ENCODE measurements at places on chromosomes 2 and 18.

- no peak for DNase-seq
Observed at GRCh38 chr18:7749510-7749981, 182.4 kb downstream of the PTPRM start.

DNA sequence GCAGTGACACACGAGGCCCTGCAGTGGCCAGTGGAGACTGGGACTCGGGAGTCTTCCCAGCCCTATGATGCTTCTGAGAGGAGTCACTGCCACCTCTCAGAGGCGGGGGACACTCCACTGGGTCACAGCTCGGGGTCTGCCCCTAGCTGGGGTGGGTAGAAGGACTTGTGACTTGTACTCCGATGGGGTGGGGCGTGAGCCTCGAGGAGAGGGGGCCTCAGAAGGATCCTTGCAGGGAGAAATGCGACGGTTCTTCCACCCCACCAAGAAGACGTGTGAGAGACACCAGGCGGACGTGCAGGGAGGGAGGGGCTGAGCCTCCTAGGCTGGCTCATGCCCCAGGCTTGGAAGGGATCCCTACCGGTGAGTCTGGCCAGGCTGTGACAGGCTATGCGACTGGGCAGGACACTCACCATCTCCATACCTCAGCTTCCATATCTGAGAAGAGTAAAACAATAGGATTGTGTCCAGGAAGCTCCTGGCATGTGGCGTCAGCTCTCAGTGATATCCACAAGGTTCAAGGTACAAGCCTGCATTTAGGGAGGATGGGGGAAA, 11.1 kb upstream of the OTOS start:
- no peak for DNase-seq

- no peak for DNase-seq
Observed at GRCh38 chr2:22282220-22282619, 1102.8 kb upstream of the KLHL29 start.

- no peak for DNase-seq
Observed at GRCh38 chr2:138274421-138275291, 226.9 kb upstream of the SPOPL start.

DNA sequence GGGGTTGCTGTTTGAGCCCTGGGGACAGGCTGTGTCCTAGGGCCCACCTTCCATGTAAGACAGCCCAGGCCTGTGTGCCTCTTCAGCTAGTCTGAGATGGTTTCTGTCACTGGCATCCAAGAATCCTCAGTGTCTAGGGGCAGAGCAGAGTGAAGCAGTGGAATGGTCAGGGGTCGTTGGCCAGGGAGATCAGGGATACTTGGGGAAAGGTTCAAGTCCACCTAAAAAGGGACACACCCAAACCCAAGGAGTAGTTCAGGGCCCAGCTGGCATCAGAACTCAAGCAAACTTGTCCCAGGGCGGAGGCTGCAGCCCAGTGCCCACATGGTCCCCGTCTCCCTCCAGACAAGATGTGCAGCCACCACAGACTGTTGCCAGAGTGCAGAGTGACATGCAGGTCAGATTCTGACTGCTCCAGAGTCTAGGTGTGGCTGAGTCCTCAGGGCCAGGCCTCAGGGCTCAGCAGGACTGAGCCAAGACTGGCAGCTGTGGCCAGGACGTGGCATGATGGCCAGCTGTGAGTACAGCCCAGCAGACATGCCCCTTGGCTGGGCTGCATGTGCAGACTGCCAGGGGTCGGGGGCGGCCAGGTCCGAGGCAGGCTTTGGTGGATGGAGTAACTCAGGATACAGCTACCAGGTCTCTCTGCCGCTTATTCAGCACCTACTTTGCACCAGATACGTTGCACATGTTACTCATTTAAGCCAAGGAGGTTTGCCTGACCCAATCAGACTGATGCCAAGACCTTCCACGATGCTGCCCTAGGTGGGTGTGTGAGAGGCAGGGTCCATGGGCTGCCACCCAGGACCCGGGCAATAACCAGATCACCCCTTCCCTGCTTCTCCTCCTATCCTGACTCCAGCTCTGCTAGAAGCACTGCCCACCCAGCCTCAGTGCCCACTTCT, 146.6 kb downstream of the SMAD7 start:
- no peak for DNase-seq

DNA sequence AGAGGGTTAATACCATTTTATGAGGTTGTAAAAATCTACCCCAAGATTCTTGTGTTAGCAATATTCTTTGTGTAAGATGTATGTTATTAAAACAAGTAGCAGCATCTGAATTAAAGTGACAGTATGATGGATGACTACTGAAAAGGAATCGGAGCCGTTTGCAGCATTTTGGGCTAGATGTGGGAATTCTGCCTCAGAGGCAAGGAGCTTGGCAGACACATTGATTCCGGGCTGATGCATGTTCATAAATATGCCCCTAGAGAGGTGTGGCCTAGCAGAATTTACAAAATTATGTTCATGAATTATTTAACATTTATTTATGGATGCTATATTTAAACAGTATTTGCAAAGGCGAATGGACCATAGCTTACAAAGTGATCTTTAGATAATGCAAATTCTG, 389.0 kb upstream of the ETAA1 start:
- DNase-seq, result no peak

- no peak for DNase-seq
Observed at GRCh38 chr18:58088691-58089065, 44.7 kb downstream of the NEDD4L start.

- DNase-seq, result no peak
Observed at GRCh38 chr2:197919487-197919886, 115.1 kb downstream of the PLCL1 start.

DNA sequence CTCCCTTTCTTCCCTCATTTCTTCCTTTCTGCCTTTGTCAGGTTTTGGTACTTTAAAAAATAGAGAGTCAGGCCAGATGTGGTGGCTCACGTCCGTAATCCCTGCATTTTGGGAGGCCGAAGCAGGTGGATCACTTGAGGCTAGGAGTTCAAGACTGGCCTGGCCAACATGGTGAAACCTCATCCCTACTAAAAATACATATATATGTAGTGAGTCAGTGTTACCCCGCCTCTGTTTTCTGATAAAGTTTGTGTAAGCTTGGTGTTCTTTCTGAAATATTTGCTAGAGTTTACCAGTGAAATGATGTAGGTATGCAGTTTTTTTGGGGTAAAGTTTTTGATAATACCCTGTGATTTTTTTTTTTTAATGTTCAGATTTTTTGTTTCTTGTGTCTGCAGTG, 58.8 kb downstream of the DGKD start:
- DNase-seq, result no peak

DNA sequence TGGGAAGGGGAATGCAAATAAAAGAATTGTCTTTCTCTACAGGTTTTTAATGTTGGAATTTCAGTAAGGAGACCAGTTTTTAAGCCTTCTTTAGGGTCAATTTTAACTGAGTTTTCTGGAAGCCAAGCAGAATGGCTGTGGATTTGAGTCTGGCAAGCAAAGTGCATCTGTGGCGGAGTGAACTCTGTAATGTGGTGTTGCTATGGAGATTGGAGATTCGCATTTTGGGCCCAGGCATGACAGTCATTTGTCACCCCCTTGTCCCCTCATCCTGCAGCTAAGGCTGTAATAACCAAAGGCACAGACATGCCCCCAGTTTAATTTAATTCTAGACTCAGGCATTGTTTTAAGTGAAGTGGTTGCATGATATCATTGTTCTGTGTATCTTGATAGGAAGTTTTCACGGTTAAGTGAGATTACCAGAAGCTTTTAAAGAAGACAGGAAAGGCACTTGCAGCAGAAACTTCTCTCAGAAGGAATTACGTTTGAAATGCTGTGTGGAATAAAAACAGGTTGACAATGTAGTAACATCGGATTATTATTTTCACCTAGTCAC, 30.6 kb downstream of the ARMC9 start:
- DNase-seq, result no peak

GRCh38 chr18:56576826-56577573, 61.4 kb downstream of the TXNL1 start:
- no peak for DNase-seq

DNA sequence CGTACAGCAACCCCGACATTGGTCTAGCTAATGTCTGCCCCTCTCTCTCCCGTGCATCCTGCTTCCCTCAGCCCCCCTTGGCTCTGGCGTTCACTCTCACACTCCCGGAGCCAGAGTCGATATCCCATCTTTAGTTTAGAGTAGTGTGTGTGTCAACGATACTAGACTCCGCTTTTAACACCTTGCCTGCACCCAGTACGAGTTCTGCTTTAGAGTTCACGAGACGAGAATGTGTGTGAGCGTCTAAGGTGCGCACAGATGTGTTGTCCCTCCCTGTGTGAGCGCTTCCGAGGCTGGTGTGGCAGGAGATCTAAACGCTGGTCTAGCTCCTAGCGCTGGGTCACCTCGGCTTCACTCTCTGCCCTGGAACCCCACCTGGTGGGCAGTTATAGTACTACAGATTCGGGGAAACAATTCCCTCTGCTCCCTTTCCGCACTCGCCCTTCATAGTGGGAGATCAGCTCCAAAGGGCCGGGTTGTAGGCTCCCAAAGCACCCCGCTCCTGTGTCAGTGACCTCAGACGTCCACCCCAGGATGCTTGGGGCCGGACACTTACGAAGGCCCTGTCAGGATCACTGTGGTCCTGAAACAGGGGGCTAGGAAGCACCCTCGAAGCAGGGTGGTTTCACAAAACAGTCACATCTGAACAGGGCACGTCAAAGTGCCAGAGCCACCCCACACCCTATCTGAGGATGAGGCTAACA, 2.6 kb upstream of the CYP26B1 start:
- peak; percentile 59 for DNase-seq

DNA sequence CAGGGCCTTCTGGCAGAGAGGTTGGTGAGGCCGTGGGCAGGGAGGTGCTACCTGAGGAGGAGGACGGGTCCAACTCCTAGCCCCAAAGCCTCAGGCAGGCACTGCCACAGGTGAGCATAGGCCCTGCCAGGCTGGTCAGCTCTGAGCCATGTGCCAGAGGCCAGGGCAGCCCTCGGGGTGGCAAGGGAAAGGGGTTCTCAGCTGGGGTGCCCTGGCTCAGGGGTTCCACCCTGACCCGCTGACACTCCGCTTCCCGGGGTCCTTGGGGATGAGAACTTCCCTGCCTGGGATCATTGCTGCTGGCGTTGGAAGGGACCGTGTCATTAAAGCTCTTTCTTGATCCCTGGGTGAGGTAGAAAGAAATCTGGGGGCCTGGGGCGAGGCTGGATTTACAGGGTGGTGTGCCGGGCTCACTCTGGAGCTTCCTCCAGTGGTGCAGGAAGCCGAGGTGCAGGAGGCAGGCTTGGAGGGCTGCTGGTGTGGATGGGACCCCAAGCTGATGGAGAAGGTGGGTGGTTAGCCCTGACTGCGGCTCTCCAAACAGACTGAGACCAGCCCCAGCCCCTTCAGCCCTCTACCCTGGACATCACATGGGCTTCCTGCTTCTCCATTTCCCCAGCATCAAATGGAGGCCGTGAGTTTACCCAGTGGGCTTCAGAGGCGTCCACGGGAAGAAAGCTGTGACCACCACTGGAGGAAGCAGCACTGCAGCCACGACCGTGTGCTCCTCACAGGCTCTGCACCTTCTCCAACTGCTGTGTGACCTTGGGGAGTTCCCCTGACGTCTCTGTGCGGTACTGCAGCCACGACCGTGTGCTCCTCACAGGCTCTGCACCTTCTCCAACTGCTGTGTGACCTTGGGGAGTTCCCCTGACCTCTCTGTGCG, 295.2 kb downstream of the NDUFA10 start:
- no peak for DNase-seq

GRCh38 chr18:63197246-63197869, 122.2 kb downstream of the BCL2 start:
- no peak for DNase-seq

DNA sequence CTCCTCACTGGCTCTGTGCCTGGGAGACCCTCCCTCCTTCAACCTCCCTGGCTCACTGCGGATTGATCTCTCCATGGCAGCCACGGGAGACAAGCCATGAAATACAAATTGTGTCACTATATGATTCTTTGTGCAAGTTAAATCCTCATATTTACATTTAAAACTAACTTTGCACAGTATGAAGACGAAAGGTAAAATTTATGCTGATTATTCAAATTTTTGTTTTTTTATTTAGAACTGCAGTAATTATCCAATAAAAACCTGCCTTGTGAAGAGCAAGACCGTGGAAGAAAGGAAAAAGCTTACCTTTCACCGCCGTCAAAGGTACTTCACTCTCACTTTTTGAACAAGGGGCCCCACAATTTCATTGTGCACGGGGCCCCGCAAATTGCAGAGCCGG, 436.9 kb downstream of the EIPR1 start:
- DNase-seq, result no peak

DNA sequence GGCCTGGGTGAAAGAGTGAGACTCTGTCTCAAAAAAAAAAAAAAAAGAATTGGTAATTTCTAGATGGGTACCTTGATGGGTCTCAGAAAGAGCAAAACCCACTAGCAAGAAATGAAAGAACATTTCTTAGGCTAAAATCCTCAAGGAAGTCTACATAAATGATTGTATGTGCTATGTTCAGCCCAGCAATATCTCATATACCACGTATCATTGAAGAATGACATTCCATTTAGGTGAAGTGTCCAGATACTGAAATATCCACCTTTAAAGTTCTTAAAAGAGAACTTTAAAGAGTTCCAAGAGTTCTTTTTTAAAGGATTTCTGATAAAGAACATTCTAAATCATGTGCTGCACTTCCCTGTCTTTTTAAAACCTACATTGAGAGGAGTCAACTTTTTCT, 19.2 kb downstream of the NRP2 start:
- DNase-seq, result no peak

DNA sequence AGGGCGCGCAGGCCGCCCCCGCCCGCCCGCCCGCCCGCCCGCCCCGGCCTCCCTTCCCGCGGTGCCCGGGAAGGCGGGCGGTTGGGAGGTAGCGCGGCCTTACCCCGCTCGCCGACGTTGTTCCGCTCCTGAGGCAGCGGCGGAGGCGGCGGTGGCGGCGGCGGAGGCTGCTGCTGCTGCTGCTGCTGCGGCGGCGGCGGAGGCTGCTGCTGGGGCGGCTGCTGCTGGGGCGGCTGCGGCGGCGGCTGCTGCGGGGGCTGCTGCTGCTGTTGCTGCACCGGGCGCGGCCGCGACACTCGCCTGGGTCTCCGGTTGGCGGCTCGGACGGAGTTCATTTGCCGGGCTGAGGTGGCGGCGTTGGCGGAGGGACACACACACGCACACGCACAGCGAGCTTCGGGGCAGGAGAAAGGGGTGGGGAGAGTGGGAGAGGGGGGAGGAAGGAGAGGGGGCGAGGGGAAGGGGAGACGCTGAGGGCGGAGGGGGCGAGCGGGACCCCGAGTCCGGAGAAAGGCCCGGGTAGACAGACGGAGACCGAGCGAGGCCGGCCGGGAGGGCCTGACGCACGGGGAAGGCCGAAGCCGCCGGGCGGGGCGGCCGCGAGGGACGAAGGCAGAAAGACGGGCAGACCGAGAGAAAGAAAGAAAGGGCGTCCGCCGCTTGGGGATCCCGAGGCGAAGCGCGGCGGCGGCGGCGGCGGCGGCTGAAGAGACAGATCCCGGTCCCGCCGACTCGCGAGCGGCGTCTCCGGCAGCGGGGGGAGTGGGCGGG, 727 bp downstream of the FBXO11 start:
- peak; percentile 70 for DNase-seq

GRCh38 chr2:217277646-217278398, 418.0 kb upstream of the TNP1 start:
- DNase-seq, result no peak

Data from NCI-H2081 (cell line).